ENCODE measurements at places on chromosomes 16 and 17.
A peak's percentile ranks its signal among the peaks of the same experiment; 100 is the strongest.

- DNase-seq: no peak
Observed at GRCh38 chr17:45334701-45335677, 18.2 kb upstream of the MAP3K14 start.

DNA sequence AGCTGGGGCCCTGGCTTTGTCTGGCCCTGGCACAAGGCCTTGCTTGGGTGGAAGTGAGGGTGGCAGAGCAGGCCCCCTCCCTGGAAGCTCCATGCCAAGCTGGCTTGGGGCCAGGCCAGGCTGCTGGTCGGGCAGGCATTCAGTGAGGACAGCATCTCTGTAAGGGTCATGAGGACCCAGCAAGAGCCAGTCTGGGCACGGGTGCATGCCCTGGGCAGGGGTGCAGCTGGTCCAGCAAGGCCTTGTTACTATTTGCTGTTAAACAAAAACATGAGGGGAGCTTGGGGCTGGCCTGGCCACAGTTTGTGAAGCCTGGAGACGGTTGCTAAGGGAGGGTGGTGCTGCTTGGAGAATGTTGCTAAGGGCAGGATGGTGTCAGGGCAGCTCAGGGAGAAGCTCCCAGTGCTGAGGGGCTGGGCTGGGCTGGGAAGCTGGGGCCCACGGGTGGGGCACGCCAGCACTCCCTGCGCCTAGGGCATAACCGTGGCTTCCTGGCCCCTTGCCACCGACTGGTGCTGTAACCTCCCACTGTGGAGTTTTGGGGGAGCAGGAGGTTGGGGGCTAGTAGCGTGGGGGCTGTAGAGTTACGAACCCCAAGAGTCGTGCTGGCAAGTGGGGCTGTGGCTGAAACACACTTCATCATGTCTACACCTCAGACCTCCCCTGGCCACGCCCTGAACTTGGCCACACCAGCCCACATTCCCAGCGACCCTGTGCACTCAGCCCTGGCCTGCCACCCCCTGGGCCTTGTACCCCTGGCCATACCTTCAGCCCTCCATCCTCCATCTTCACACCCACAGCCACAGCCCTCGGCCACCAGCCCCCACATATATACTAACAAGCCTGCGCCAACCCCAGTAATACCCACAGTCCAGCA, 1.6 kb downstream of the TPPP3 start:
- no peak for DNase-seq

DNA sequence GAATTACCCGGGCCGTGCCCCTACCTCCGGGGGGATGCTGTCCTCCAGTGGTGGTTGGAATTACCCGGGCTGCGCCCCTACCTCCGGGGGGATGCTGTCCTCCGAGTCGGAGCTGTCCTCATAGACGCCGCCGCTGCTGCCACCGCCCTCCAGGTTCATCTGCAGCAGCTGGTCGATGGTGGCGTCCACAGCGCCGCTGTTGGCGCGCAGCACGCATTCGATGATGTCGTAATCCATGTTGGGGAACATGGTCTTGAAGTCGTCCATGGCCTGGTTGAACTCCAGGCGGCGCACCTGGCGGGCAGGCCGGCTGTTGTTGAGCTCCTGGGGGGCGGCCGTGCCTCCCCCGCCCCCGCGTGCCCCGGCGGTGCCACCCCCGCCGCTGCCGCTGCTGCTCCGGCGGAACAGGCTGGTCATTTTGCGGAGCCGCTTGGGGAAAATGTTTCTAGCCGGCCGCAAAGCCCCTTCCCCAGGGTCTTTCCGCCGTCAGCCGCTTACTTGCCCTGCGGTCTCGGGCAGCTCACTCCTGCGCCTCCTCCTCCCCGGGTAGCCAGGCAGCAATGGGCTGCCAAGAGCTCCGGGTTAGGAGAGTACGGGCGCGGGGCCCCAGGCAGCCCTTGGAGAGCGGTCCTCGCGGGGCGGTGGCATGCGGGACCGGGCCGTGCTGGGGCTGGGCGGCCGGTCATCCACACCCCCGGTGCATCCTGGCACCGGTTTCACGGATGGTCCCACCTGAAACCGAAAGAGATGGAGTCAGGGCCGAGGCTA, 35.5 kb upstream of the MRPS23 start:
- no peak for DNase-seq

DNA sequence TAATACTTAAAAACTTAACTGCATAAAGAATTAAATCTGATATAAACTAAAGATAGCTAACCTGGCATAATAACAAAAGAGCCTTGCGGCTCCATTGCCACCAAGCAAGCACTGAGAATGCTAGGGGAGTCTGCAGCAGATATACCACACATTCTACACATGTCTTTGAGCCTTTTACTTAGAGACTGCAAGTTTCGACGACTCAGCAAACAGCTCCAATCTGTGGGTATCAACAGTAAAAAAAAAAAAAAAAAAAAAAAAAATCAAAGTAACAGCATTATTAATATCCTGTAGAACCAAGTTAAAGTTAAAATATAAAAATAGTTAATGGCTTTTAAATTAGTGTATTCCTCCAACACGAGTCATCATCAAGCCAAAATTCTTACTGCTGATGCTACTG, 27.8 kb upstream of the INTS2 start:
- no peak for DNase-seq

GRCh38 chr16:50740736-50741135, 1.1 kb upstream of the CYLD start:
- DNase-seq: peak; percentile 33

DNA sequence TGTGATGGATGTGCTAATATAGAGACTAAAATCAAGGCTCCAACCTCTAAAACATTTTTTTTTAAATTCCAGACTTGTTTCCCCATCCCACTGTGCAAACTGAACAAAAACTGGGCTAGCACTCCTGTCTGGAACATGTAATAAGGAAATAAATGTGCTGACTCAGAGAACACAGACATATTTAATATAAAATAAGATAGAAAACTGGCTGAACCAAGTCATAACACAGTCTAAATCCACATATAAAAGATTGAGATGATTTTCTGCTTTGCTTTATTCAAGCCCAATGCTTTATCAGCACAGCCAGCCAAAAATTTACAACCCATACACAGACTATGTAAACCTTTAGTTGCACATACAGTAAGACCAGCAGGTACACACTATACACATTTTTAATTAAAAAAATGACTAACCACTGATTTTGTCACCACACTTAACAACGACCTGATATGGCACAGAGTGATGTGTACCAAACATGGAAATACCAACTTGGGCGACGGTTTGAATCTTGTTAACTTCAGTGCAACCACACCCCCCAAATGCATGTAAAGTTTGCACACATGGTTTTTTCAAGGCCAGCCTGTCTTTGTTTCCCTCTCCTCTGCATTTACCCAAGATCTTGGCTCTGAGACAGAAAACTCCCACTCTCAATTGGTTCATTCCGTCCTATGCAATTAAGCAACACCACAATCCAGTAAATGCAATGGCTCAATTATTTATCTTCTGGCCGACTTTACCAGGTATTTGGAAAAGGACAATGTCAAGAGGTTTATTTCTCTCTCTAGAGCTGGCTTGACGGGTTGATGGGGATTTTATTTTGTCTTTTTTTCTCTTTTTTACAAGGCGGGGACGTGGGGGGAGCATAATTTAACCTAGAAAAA, 1.2 kb downstream of the STAT3 start:
- peak; percentile 91 for DNase-seq

- no peak for DNase-seq
Observed at GRCh38 chr17:28551421-28552175, 826 bp downstream of the UNC119 start.

DNA sequence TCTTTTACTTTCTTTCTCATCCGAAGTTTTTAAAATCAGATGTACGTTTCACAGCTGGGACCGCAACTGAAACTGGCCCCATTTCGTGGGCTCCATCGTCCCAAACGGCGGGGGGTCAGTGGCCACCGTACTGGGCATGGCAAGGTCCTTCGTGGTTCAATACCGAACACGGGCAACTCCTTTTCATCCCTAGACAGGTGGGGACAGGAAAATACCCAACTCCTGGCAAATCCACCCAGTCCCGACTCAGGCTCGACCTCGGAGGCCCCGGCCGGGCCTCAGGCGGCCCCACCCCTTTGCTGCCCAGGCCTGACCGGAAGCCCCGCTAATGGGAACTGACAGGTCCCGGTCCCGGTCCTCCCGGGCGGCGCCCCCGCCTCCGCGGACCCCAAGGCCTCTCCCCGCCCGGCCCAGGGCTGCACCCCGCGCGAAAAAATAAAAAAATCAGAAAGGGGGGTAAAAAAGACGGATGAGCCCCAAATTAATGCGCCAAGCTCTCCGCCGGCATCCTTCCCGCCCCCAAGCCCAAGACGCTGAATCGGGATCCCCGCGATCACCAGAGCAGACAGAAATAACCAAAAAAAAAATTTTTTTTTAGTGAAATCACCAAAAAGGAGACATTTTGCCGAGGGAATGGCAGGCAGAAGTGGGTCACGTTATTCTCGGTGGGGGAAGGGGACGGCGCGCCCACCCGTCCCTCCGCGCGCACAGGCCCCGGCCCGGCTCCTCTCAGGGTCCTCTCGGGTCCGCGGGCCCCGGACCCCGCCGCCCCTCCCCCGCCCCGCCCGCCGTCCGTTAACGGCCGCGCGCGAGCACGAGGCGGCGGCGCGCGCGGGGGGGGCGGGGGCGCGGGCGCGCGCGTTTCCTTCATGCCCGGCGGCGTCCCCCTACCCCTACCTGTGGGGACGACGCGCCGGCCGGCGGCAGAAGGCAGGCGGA, 562 bp downstream of the ZC3H7A start:
- DNase-seq: peak; percentile 65

- DNase-seq: no peak
Observed at GRCh38 chr17:53353919-53354351, 468.8 kb upstream of the KIF2B start.

- DNase-seq: no peak
Observed at GRCh38 chr17:34000639-34001038, 254.4 kb upstream of the CCL2 start.

DNA sequence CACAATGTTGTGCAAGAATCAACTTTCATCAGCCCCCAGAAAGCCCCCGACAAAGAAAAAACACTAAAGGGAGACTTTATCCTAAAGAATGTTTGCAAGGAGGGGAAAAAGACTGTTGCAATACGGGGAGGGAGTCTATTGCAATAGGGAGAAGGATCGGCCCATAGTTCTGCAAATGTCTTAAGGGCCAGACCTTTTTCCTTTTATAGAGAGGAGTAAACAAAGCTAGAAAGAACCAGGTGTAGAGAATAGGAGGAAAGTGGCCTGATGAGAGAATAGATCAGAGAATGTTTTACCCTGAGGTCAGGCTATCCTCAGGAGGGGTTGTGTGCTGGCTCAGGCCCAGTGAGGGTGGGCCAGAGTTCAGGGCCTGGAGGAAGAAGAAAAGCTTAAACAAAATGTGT, 8.7 kb upstream of the CAVIN1 start:
- DNase-seq: peak; percentile 55

GRCh38 chr16:1706386-1707192, 594 bp downstream of the MAPK8IP3 start:
- DNase-seq: peak; percentile 34

- DNase-seq: no peak
Observed at GRCh38 chr16:1559446-1559975, 26.0 kb downstream of the TMEM204 start.

GRCh38 chr17:16918443-16918842, 53.5 kb downstream of the TNFRSF13B start:
- DNase-seq: no peak

DNA sequence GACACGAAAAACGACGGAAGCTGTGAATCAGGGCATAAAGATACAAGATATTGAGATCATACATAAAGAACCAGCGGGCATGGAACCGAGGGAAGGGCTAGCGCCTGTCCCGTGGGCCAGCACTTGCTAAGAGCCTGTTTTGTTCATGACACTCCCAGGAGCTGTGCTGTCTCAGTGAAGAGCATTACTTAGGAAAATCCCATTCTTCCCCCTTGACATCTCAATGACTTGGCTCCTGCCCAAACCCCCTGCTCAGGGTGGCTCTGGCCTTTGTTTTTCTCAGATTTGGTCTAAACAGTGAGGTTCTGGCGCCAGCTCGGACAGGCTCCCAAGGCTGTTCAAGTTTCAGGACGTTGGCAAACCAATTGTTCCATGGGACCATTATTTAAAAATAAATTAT, 79.1 kb upstream of the SEC14L1 start:
- DNase-seq: no peak

- peak; percentile 17 for DNase-seq
Observed at GRCh38 chr16:57115168-57115513, 22.8 kb downstream of the CPNE2 start.

GRCh38 chr17:38603786-38604478, 1.8 kb downstream of the SRCIN1 start:
- DNase-seq: no peak

- peak; percentile 6 for DNase-seq
Observed at GRCh38 chr16:20674684-20675487, 22.6 kb downstream of the ACSM1 start.

GRCh38 chr17:17924131-17924856, 47.9 kb downstream of the TOM1L2 start:
- DNase-seq: peak; percentile 67

GRCh38 chr17:2172077-2172851, 117.4 kb downstream of the HIC1 start:
- DNase-seq: peak; percentile 97

DNA sequence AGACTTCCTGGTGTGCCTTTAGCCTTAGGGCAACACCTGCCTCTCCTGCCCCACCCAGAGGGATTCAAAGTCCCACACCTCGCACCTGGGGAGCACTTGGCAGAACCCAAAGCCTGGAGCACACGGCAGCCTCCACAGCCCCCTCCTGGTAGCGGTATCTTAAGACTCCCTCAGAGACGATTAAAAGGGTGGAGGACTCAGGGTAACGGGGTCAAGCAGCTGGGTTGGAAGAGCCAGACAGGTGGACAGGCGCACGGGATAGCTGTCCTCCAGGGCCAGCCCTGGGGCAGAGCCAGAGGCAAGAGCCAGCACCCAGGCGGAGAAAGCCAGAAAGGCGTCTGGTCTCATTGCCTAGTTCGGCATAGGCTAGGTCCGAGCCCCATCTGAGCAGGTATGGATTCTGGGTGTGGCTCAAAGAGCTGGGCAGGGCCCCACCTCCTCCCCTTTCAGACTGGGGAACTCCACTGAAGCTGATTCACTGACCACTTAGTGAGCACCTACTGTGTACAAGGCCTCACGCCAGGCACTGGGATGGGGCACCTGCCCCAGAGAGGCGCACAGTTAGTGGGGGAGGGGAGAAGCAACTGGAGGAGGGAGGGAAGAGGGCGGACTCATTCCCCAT, 55.0 kb upstream of the MEAK7 start:
- no peak for DNase-seq

- no peak for DNase-seq
Observed at GRCh38 chr17:70104791-70105523, 29.9 kb downstream of the KCNJ16 start.

GRCh38 chr16:85412911-85413520, 200.1 kb upstream of the GSE1 start:
- no peak for DNase-seq

DNA sequence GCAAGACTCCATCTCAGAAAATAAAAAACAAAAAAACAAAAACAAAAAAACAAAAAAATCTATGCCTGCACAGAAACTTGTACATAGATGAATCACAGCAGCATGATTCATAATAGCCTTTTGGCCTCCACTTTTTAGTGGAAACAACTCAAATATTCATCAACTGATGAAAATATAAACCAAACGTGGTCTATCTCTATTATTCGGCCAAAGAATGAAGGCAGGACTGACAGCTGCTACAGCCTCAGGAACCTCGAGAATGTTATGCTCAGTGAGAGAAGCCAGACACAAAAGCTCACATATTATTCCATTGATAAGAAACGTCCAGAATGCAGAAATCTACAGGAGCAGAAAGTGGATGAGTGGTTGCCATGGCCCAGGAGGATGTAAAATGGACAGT, 19.8 kb downstream of the PPL start:
- peak; percentile 61 for DNase-seq

- DNase-seq: peak; percentile 57
Observed at GRCh38 chr17:8016632-8017424, 14.4 kb downstream of the GUCY2D start.
